ENCODE measurements at places on chromosomes 7 and 10.

DNA sequence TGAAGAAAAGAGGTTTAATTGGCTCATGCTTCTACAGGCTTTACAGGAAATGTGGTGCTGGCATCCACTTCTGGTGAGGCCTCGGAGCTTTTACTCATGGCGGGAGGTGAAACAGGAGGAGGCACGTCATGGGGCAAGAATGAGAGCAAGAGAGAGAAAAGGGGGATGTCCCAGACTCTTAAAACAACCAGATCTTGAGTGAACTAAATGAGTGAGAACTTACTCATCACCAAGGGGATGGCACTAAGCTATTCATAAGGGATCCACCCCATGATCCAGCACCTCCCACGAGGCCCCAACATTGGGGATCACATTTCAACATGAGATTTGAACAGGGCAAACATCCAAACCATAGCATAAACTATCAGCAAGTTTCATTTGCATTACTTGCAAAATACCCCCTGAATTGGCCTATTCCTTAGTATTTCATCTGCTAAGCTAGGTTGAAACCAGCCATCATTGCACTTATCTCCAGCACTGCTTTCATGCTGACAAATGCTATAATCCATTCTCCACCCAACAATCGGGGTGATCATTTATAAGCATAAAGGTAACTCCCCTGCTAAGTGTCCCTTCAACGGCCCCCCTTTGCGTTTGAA lies 179.0 kb downstream of the NOC3L start:
- DNase-seq = no peak

- no peak for DNase-seq
These were observed 609.8 kb upstream of the FOXK1 start for GRCh38 chr7:4072161-4072925.

GRCh38 chr7:2787251-2787951 lies 56.7 kb downstream of the GNA12 start:
- DNase-seq = no peak

DNA sequence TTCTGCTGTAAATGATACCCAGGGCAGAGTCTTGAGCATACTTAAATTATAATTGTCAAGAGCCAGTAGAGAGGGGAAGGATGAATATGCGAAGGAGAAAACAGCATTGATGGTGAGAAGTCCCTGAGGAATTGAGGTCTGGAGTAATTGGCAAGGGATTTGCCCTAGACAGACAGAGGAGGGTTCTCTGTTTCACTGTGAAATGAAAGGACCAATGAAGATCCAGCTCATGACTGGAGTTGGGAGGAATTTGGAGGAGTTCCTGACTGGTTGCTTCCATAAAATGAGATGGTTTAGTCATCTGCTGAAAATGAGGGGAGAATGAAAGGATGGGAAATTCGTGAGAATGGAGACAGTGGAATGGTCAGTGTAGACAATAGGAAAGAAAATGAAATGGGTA lies 6.8 kb downstream of the PRPF18 start:
- DNase-seq = no peak

DNA sequence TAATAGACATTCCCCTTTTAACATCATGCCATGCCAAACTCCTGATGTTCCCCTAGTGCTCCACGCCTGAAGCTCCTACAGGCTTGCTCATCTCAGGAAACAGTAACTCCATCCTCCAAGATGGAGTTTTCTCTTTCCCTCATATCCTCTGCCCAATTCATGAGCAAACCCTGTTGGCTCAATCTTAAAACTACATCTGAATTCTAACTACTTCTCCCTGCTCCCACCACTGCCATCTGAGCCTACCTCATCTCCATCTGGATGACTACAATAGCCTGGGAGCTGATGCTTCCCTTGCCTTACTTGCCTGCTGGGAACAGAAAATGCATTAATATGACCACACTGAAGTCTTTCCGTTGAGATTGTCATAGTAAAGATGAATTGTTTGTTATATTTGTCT lies 271.7 kb upstream of the MKLN1 start:
- no peak for DNase-seq
